H54 (cell line): ENCODE measurements at places on chromosomes 4 and X.

- DNase-seq = no peak
Measured at GRCh38 chr4:112279025-112279881, 6.5 kb downstream of the TIFA start.

- DNase-seq = no peak
Measured at GRCh38 chr4:83865417-83866150, 329.7 kb downstream of the GPAT3 start.

DNA sequence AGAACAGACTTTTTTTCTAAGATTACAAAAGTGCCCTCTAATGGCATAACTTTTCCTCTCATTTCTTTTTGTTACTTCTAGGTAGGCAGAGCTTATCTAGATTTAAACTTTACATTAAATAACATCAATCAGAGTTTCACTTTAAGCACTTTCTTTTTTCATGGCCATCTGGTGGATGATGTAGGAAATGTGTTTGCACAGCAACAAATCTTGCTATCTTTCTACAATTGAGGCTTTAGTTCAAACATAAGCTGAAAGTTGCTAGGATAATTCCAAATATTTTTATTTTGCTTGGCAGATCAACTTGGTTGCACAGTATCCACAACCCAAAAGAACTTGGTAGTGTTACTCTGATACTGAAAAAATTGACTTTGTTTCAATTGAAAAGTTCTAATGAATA, 22.0 kb downstream of the NDNF start:
- DNase-seq = no peak

DNA sequence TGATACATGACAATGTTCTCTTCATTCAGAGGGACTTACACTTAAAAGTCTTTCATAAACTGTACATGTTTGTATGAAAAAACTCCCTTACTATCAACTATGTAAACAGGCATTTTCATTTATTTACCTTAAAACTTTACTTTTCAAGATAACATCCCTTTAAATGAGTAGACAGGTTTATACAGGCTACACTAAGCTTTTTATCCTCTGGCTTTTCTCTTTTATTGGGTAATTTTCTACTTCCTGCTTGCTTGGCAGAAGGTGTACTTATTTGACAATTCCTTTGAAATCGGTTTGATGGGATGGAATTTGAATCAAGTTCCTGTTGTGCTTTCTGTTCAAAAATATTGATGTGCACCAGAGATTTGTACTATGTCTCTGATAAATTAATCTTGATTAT, 81.4 kb downstream of the PTPN13 start:
- no peak for DNase-seq

DNA sequence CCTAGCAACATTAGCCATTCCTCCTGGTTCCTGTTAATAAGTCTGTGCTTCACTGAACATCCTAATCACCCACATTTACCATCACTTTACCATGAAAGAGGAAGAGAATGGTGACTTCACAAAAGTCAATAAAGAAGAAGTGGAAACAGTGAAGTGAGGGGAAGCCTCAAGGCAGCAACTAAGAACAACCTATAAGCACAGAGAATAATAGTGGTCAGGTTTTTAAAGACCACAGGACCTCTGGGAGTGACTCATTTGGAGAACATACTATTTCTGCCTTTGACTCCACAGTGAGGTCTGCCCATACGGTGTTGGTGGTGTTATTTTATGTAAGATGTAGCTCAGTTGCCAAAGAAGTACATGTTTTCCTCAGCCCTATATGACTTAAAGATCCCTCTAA, 86.0 kb upstream of the TET2 start:
- no peak for DNase-seq

DNA sequence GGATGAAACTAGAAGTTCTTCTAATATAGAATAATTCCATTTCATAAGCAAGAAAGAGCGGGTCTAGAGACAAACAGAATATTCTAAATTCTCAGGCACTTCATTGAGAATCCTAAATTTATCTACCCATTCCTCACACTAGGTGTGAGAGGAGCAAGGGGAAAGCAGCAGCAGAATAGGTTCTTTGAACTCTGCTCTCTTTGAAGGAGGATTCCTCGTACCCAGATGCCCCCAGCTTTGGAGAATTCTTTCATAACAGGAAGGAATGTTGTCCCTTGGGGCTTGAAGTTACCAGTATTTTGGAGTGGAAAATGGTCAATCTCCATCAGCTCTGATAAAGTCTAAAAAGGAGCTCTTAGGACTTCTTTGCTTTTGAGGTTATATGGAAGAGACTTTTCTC, 59.7 kb upstream of the RASGEF1B start:
- DNase-seq = no peak

- no peak for DNase-seq
Measured at GRCh38 chr4:166324321-166324720, 451.3 kb downstream of the TLL1 start.

DNA sequence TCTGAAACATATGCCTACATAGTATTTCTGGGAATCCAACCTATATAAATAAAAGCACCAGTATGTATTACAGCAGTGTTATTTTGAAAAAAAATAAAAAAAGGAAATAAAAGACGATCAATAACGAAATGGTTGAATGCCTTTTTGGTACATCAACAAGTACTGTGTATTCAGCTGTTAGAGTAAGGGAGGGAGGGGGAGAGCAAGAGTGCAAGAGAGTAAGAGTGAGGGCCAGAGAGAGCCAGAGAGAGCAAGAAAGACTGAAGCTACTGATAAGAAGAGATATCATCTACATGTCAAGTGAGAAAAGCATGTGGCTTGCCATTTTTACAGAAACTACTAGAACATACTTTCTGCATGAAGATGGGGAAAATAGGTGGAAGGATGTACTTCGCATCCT, 1.8 kb downstream of the SPIN4 start:
- no peak for DNase-seq

GRCh38 chr4:75398501-75398900, 115.7 kb downstream of the RCHY1 start:
- no peak for DNase-seq

DNA sequence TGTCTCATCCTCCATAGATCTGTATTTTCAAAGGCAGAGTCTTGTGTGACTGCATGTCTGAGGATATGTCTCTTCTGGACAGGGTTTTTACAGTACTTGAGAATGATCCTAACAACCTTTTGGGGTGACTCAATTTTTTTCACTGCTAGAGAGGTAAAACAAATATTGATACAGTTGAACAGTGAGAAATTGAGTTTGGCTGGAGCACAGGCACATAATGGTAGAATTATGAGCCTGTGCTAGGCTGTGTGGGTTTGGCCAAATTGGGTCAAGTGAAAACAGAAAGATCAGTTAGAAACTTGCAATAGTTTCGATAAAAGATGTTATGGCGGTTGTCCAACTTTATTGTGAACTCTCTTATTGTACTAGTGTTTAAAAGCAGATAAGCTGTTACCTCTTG, 23.3 kb upstream of the EOLA2 start:
- no peak for DNase-seq

GRCh38 chr4:125838924-125839323, 524.2 kb downstream of the FAT4 start:
- DNase-seq = no peak

- no peak for DNase-seq
Measured at GRCh38 chr4:1862961-1863296, 7.0 kb upstream of the LETM1 start.

DNA sequence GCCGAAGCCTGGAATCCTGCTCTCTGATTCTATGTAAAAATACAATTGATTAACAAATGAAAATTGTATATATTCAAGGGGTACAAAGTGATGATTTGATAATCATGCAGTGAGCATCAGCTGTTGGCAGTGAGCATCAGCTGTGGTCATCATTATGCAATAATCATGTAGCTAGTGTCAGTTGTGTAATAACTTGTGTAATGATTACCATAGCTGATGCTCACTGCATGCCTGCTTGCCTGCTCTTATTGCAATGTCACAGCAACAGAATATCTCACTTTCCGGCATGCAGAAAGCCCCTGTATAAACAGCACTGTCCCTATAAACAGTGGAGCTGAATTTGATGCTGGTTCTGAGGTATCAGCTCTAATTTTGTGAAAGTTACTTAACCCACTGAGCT, 46.8 kb downstream of the SULT1B1 start:
- no peak for DNase-seq

DNA sequence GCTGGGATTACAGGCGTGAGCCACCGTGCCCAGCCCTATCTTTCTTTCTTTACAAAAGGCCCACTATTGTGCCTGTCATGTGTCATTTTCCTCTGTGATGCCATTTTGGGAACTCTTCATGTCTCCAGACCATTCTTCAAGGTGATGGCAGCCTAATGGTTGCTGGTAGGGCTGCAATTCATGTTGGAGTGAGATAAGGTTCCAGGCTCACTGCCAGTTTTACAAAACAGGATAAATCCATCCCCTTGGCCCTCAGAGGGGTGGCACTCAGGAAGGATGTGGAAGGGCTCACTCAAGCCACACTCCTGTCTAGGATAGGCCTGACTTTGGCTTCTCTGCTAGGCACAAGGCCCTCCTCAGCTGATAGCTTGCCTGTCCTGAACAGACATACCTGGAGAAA, 3.8 kb downstream of the TCEAL9 start:
- DNase-seq = no peak

DNA sequence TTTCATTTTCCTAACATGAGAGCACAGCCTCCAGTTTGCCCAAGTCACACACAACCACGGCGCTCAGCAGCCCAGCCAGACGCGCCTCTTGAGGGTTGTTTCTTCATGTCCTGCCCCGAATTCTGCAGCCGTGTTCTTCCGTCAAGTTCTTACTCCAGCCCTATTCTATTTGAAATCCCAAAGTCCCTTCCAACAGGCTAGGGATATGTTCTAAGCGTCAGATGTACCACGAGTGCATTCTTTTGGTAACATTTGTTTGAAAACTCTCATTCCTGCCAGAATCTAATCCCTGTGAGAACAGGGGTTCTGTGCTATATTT, 23.1 kb downstream of the ACSL1 start:
- no peak for DNase-seq

DNA sequence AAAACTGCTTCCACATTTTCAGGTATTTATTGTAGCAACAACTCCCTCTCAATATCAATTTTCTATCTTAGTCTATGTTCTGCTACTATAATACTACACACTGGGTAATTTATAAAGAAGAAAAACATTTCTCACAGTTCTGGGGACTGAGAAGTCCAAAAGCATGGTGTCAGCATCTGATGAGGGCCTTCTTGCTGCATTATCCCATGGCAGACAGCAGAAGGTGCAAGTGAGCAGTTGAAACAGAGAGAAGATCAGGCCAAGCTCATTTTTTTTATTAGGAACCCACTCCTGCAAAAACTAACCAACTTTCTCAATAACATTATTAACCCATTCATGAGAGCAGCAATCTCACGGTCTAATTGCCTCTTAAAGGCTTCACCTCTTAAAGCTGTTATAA, 376.0 kb downstream of the RAB28 start:
- no peak for DNase-seq

- DNase-seq = no peak
Measured at GRCh38 chr4:622071-622995, 3.0 kb upstream of the PDE6B start.

DNA sequence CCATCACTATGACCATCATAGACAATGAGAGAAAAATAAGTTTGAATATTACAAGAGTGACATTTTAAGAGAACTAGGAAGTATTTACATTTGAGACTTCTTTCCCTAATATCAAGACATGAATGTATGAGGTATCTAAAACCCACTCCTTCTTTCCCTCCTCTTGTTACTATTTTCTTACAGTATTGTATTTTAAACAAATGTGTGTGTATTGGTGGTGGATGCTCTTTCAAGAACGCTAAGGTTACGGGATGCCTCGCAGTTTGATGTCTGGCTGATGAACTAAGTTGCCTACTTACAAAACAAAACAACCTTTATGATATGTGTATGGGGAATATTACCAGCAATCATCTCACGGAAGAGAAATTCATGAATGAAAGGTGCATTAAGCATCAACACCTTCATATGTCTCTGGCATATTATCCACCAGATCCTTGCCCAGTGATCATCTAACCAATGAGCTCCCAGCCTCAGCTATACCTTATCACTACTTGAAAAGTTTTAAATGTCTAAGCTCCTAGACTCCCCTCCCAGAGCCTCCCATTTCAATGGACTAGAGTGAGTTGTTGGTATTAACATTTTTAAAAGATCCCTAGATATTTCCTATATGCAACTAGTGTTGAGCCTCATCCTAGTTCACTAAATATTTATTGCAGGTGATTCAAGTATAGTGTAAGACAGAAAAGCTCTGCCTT, 10.6 kb downstream of the AREG start:
- DNase-seq = no peak

- no peak for DNase-seq
Measured at GRCh38 chrX:102669526-102669925, 18.2 kb downstream of the GPRASP1 start.

DNA sequence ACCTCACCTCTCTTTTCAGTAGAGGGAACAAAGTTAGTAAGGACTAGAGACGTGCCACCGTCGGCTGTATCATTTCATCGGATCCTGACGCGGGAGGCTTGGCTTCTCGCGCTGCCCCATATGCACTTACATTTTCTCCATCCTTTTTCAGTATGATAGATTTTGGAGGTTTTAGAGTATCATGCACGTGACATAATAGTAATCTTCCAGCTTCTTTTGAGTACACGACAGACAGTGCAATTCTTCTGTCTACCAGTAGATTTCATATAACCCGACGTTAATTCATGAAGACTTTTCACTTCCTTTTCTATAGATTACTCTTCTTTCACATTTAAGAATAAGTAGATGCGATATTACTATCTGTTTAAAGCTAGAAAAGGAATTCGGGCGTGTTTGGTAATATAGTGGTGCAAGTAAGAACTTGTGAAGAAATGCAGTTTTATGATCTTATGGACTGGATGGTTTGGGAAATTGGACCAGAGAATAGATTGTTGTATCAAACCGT, 1.0 kb downstream of the CDS1 start:
- DNase-seq = no peak

DNA sequence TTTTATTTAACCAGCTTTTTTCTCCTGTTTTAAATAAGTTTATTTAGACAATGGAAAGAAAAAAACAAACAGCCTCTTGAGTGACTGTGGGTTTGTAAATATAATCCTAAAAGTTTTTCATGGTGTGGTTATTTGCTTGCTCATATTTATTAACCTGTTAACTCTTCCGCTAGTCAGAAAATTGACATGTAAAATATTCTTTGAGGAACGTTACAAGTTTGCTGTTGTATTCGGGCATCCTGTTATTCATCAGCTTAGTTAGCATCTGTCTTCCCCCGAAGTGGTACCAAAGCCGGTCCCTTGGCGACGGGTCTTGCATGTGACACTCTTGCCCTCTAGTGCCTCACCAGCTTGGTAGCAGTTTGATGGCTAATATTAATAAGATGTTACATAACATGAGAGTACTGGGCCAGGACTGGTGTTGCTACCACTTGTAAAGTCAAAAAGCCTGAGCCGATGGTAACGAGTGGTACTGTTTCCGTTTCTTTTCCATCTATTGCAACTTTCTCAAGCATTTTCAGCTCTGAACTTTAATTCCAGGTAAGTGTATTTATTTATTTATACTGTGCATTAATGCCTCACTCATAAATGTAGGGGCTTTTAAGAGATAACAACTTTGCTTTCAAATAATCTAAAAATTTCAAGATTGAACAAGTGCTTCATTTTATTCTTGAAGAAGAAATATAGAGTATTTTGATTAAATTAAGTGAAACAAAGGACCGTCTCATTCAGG, at the start of gene NDST3:
Gene NDST3, plus strand, starts transcription at position 434 of the 733 bp plus-strand sequence. CDS start 19,425 bp downstream, outside the sequence.
- peak; percentile 26 for DNase-seq

- peak; percentile 7 for DNase-seq
Measured at GRCh38 chr4:70601422-70602039, 9.5 kb downstream of the AMBN start.
